ENCODE measurements at places on chromosomes 3 and 15.

DNA sequence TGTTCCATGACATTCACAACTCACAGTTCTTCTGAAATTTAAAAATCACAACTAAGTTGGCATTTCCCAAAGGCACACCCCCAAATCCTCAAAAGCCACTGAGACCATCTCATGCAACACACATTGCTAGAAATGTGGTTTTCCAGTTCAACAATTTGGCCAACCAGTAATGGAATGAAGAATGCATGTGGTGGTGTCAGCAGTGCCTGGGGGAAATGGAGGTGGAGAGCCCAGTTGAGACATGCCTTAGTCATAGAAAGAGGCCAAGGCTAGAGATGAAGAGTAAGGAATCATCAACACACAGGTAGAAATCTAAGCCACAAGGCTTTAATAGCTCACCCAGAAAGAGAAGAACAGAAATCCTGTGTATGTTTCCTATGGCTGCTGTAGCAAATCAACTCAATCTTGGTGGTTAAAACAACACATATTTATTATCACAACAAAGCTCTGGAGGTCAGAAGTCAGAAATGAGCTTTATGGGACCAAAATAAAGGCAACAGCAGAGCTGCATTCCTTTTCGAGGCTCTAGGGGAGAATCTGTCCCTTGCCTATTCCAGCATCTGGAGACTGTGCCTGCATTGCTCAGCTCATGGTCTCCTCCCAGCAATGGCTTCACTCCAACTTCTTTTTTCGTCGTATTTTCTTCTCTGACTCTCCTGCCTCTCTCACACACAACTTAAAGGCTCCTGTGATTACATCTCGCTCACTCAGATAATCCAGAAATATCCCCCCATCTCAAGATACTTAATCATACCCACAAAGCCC lies 54.0 kb downstream of the SNTN start:
- peak; percentile 33 for DNase-seq

DNA sequence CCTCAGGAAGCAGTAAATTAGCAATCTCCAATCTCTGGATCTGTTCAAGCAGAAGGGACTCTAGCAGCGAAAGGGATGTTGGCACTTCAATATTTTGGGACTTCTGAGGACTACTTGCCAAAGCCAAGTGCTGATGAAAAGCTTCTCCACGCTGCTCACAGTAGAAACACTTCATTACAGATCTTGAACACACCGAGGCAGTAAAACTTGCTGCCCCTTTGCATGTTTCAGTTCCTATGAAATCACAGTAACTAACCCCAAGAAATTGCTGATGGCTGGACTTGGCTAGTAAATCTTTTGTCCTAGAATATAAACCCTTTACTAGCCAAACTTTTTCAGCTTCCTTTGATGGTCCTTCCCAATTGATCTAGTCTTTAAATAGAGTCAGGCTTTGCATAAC lies 750.5 kb upstream of the GRM7 start:
- DNase-seq, result no peak

GRCh38 chr3:152316318-152316717 lies 47.6 kb downstream of the MBNL1 start:
- no peak for DNase-seq

DNA sequence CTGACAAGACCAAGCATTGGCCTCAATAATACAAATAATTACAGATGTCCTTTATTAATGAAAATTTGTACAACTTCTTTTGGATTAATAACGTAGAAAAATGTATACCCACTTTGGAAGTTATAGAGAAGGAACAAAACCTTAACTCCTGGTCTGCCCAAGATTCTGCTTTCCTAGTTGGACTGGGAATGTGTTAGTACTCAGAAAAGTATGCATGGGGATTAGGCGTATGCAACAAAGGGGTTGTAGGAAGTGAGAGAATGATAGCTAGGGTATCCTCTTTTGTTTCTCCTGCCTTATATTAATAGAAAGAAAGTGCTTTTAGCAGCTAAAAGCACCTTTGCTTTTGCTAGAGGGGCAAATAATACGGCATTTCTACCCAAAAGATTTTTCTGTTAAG lies 116.2 kb upstream of the LRRFIP2 start:
- no peak for DNase-seq

DNA sequence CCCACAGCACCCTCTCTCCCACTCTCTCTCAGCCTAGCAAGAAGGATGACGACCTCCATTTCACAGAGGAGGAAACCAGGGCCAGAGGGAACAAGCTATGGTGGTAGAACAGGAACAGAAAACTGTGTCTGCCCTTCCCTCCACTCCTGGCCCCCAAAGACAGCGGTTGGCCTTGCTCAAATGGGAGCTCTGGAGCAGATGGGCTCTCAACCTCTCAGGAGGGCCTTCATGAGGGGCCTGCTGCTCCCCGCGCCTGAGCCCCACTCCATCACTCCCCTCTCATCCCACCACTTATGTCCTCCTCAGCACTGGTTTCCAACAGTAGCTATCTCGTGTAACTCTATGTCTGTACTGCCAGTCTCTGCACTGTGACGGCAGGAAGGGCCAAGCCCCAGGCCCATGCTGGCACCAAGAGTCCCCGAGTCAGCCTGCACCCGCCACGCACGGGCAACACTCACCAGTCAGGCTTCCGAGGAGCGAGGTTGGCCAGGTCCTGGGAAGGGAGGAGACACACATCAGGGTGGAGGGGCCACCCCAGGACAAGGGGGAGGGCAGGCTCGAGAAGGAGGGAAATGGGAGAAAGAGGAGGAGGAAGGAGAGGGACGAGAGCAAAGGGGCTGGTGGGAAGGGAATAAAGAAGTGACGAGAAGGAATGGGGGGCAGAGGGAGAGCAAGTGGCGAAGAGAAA lies 45.5 kb downstream of the PTH1R start:
- DNase-seq, result no peak

DNA sequence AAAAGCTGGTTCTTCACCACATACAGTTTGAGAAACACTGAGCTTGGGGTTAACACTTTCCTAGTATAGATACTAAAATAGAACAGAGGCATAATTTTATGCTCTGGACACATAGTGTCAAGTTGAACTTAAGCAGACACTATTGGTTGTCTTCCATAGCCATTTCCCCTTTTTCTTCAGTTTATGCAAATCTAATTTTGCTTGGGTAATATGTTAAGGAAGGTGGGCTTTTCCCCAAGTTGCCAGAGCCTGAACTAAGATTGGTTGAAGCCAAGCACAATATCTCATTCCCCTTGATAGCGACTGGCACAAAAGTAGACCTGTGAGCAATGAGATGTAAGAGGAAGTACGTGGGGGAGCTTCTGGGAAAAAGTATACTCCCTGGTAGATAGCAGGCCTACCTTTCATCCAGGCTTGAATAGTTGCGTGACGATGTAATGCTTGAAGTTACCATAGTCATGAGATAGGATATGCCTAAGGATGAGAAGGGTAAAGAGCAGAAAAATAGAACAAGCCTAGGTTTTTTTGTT lies 4.5 kb upstream of the POPDC2 start:
- DNase-seq, result no peak

DNA sequence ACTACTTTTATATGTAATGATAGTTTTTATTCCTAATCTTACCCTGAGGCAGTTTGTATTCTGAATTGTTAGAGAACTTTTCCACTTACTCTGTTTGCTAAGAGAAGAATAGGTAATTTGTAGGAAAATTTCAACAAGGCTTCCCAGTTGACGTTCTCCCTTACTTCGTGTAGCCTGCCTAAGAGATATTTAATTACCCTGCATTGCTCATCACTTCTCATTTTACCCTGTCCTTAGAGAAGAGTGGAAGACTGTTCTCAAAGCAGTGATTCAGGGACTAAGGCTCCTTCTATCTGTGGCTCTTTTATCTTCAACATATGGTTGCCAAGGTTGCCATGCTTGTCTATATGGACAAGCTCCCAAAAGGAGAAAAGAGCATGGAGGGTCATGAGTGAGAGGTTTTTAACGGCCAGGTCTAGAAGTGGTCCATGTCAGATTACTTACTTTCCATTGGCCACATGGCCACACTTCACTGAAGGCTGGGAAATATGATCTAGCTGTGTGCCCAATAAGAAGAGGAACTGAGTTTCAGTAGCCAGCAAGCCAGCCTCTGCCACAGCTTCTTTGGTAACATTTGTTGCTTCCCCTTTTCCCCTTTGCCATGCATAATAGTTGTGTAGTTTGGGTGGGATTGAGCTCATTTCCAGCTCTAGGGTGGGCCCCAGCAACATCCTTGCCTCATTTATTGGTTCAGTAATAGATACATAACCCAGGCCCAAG lies 22.1 kb downstream of the PDE8A start:
- no peak for DNase-seq

DNA sequence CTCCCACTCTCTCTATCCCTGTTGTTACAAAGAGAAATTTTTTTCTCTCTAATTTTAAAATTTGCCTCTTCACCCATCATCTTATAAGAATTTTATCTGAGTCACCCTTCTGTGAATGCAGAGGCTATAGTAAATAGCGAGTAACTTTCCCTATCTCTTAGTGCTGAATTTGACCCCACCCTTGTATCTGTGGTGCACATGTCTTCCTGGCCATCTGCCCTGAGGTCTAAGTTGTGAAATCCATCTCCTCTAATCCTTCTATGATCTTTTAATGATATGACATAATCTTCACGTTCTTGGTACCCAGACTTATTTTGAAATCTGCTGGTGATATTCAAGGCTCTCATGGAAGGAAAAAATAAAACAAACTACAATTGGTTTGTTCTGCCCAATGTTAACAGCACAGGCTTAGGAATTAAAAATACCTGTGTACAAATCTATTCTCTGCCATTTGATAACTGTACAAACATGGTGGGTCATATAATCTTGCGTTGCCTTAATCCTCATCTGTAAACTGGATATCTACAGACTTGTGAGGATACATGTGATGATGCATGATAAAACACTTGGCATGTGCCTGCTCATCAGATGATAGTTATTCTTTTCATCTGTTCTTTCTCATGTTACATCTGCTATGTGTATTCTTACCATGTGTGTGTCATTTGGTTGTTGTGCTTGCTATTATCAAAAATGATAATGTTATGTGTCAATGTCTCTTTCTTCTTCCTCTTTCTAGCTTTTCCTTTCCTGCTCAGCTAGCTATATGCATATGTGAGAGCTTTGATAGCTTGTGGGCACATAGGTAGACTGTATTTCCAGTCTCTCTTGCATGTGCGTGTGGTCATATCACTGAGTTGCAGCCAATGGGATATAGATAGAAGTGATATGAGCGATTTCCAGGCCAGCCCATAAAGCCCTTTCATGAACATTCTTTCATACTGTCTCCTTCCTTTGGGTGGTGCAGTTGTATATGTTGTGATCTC lies 13.7 kb upstream of the CCR3 start:
- peak; percentile 37 for DNase-seq

- DNase-seq, result no peak
These were observed 104.4 kb downstream of the RPL22L1 start for GRCh38 chr3:170765419-170766078.

GRCh38 chr3:101270149-101270548 lies 50.2 kb downstream of the IMPG2 start:
- no peak for DNase-seq

DNA sequence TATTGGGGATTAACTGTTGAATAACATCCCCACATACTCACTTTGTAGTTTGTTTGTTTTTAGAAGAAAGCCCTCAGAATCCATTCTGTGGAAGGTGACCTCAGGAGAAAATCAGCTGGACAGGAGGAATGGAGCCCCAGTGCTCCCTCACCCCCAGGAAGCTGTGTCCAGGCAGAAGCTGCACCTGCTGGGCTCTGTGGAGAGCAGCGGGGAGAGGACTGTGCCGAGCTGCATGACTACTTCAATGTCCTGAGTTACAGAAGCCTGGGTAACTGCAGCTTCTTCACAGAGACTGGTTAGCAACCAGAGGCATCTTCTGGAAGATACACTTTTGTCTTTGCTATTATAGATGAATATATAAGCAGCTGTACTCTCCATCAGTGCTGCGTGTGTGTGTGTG lies 14.0 kb downstream of the TIGIT start:
- no peak for DNase-seq

DNA sequence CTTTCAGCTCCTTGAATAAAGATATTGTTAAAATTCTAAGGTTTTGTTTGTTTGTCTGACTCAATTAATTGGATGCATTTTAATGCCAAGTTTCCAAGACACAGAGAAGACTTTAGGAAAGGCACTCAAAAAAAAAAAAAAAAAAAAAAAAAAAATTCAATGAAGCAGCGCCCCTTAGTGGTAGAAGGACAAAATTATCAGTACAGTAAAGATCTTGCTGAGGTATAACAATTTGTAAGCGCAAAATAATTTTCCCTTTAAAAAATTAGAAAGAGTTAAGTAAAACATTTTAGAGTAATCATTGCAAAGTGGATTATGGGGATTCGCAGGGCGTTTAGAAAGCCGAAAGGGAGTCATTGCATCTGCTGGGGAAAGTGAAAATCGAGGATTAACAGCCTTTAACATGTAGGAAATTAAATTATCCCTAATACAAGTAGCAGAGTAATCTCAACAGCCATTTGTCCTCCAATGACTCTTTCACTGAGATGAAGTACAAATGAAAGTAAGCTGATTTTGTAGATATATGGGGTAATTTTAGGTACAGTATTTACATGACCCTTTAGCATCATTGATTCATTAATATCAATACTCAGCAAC lies 5.8 kb upstream of the DIS3L start:
- DNase-seq, result no peak

GRCh38 chr3:23550402-23550801 lies 255.4 kb upstream of the UBE2E1 start:
- no peak for DNase-seq

- no peak for DNase-seq
These were observed 49.8 kb upstream of the PFN2 start for GRCh38 chr3:150020527-150020926.

DNA sequence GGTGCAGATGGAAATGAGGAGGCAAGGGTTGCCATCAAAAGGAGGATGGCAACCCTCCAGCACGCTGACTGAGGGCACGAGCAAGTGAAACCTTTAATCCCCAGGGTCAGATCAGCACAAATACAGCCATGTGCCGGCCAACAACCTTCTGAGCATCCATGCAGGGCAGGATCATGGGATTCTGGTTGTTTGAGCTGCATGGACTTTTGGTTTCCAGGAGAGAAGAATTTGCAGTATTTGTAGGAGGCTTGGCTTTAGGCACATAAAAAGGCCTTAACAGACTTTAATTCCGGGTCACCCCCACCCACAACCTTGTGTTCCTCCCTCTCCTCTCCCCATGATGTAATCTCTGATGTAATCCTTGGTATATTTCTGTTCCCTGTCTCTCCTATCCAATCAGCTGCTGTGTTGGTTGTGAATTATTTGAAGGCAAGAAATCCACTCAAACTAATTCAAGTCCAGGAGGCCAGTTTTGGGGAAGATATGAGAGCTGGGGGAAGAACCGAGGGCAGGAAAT lies 254.3 kb downstream of the SHQ1 start:
- DNase-seq, result no peak

GRCh38 chr3:147472846-147473245 lies 63.7 kb downstream of the ZIC1 start:
- no peak for DNase-seq
